ENCODE measurements at places on chromosomes 16 and 17.

- no peak for DNase-seq
These were observed 123.0 kb upstream of the GNAO1 start for GRCh38 chr16:56068314-56068713.

- no peak for DNase-seq
These were observed 639.3 kb downstream of the TOX3 start for GRCh38 chr16:51907680-51908079.

GRCh38 chr16:68590201-68590994 is 51.3 kb downstream of the ZFP90 start:
- peak; percentile 72 for DNase-seq

GRCh38 chr16:84610376-84610775 is 7.5 kb downstream of the COTL1 start:
- no peak for DNase-seq

- no peak for DNase-seq
These were observed 16.8 kb downstream of the SNX20 start for GRCh38 chr16:50664270-50664669.

DNA sequence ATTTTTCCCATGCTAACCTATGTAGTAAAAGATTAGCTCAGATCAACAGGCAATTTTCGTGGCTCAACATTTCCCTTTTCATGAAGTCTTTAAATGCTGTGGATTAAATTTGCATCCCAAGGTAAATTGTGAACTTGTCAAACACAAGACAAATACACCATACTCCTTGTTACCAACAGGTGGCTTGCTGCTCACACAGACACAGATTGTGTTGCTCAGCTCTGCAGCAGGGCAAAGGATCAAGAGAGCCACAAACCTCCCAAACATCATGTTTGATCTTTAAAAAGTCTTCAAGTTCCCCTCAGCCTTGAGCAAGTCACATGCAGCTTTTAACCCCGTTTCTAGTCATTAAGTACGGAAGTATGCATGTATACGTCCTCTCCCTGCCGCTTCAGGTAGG is 119.6 kb upstream of the CNTNAP4 start:
- no peak for DNase-seq

GRCh38 chr17:78672005-78672404 is 94.8 kb upstream of the DNAH17 start:
- DNase-seq = no peak

- DNase-seq = peak; percentile 35
These were observed 25.8 kb downstream of the CRISPLD2 start for GRCh38 chr16:84845496-84846002.

- DNase-seq = no peak
These were observed 119.9 kb upstream of the TMEM97 start for GRCh38 chr17:28199115-28199514.

- peak; percentile 69 for DNase-seq
These were observed 3.0 kb downstream of the PFN1 start for GRCh38 chr17:4945176-4945943.

GRCh38 chr17:74241431-74241830 is 28.1 kb downstream of the TTYH2 start:
- no peak for DNase-seq

DNA sequence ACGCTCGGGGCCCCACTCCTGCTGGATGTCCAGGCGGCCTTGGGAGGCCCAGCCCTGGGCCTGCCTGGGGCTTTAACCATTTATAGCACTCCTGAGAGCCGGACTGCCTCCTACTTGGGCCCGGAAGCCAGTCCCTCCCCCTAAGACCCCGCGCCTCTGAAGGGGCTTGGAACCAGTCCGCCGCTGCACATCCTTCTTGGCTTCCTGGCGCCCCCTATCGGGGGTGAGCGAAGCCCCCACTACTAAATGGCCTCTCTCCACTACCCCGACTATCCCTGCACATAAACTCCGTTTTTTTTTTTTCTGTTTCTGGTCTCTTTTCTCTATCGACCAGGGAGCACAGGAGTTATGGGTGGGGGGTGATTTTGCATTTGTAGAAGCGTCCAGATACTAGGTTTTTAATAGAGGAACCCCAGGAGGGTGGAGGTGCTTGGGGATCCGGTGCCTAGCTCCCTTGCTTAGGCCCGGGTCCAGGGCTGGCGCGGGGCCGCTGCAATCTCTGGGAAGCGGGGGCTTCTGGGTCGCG is 633 bp upstream of the NOL3 start:
- DNase-seq = peak; percentile 83

DNA sequence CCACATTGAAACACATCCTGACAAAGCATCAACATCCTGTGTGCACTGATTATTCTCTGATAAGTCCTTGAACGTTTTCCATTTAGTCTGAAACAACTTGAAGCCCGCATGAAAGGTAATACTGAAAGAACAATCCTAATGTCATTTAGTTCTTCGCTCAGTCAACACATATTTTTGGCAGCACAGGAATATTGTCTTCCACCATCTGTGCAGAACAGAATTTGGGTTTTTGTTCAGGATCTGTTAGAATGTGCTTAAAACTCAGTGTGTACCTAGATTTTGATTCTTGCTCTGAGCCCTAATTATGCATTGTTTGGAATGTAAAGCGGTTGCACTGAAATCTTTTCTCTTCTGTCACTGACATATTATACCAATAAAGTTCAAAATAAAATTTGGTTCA is 1036.6 kb downstream of the CDH11 start:
- DNase-seq = no peak

DNA sequence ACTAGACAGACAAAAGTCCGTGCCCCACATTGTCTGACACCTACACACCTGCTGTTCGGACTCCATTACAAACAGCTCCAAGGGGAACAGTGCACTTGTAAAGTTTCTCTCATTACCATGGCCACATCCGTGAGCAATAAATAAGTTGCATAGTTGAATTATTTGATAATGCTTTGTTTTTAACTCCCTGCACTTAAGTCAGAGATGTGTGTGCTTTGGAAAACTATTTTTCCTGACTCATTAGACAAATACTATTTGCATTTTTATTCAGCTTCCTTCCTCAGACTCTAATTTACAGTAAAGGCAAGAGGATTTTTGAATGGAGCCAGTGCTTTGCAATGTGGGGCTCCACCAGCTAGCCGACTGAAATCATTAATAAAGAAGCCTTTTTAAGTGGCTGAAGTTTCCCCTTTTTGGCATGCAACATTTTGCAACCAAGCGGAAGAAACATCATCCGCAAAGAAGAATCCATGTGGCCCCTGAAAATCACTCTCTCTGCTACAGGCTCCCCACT is 6.5 kb upstream of the CCL2 start:
- no peak for DNase-seq

DNA sequence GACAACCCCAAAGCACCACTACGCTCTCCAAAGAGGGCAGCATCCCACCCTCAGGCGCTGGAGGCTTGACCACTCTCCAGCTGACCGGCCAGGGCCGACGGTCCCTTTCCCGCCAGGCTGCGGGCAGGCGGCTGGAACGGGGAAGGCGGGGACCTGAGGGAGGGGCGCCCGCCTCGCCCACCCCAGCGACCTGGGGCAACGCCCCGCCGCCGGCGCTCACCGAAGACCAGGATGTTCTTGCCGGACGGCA is 431 bp downstream of the DYNC1LI2 start:
- peak; percentile 30 for DNase-seq

GRCh38 chr16:27347930-27348685 is 34.3 kb downstream of the IL4R start:
- peak; percentile 40 for DNase-seq

- DNase-seq = no peak
These were observed 1.7 kb upstream of the KPNA2 start for GRCh38 chr17:68033636-68034451.

DNA sequence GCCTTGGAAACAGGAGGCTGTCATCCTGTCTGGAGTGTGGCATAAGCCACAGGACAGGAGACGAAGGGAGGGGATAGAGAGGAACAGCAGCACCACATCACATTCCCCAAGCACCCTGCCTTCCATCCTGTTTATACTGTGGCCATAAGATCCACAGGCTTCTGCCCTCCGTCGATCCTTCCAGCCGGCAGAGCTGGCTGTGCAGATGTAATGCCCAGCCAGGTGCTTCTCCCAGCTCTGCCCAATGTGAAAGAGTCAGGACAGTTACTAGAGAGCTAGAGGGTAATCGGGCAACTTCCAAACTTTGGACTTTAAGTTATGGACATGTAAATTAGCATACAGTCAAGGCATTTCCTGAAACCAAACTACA is 368.4 kb downstream of the SOX9 start:
- DNase-seq = no peak

DNA sequence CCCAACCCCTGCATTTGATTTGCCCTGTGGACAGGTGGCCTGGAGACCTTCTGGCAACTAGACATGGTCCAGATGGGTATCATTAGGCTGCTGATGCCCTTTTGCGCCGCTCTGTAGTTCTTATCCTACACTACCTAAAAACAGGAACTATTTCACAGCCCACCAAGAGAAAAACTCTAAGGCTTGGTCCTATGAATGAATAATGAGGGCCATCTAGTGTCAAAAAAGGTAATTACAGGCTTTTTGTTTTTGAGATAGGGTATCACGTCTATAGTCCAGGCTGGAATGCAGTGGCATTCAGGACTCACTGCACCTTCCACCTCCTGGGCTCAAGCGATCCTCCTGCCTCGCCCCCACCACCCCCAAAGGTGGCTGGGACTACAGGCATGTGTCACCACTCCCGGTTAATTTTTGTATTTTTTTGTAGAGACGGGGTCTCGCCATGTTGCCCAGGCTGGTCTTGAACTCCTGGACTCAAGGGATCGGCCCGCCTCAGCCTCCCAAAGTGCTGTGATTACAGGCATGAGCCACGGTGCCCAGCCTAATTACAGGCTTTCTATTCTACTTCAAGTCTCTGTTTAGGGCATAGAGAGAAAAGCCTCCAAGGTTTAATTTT is 20.9 kb downstream of the COIL start:
- no peak for DNase-seq

GRCh38 chr16:49964973-49965372 is 60.1 kb upstream of the CNEP1R1 start:
- DNase-seq = no peak

GRCh38 chr17:41455236-41455635 is 11.9 kb downstream of the KRT32 start:
- DNase-seq = no peak

GRCh38 chr16:68839831-68840230 is 3.5 kb upstream of the TANGO6 start:
- no peak for DNase-seq

DNA sequence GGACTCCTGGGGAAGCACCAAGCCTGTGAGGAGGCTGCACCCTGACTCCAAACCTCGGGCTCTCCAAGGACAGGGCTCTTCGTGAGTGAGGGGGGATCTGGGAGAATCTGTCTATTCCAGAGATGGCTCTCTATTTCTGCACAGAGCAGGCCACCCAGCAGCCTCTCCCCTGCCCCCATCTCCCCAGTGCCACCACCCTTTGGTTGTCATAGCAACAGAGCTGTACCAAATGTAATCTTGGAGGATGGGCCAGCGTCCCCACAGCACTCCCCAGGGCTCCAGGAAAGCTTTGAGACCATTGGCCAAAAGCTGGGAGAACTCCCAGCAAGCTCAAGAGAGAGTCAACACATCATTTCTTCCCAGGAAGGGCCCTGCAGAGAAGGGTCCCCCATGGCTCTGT is 49.3 kb downstream of the ABCC12 start:
- no peak for DNase-seq

DNA sequence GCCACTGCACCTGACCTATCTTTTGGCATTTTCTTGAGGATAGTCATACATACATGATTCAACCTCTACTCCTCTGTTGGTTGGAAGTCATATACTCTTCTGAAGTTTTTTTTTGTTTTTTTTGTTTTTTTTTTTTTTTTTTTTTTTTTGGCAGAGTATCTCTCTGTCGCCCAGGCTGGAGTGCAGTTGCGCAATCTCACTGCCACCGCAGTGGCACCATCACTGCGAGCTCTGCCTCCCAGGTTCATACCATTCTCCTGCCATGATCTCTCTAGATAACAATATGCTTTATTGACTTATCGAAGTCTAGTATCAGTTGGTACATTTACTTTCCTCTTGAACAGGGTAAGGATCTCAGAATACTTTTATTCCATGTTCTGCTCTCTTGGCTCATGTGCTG is 224.2 kb upstream of the WSCD1 start:
- no peak for DNase-seq

- DNase-seq = no peak
These were observed 71.8 kb upstream of the METRNL start for GRCh38 chr17:83007504-83008185.

DNA sequence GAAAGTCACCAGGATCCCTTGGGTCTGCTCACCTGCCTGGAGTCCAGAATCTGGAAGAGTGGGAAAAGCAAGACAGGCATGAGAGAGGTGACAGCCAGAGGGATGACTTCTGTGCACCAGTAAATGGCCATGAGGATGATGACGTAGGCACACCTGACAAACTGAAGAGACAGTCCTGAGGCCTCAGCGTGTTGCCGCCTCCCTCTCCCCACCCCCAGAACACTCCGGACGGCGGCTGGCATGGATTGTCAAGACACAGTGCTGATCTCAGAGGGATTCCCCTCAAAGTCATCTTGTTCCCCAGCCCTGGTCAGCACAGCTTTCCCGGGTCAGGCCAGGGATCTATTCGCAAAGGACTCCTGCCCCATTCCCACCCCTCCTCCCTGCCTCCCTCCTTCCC is 6.2 kb downstream of the SLC13A5 start:
- DNase-seq = no peak

- no peak for DNase-seq
These were observed 589 bp downstream of the XYLT2 start for GRCh38 chr17:50346313-50347116.

DNA sequence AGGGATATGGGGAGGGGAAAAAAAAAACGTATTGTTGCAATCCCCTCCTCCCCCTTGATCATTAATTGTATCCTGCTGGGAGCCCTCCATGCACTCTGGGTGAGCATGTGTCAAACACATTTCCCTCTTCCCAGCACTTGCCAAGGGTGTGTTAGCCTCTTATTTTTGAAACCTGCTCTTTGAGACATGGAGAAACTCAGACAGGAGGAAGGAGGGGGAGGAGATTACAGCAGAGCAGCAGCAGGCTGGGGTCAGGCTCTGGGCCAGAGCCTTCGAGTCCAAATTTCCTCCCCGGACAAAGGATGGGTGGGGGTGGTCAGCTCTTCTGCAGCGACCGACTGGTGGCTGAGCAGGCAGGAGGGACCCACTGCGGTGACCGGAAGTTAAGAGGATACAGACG is 64.7 kb downstream of the SOX9 start:
- no peak for DNase-seq

DNA sequence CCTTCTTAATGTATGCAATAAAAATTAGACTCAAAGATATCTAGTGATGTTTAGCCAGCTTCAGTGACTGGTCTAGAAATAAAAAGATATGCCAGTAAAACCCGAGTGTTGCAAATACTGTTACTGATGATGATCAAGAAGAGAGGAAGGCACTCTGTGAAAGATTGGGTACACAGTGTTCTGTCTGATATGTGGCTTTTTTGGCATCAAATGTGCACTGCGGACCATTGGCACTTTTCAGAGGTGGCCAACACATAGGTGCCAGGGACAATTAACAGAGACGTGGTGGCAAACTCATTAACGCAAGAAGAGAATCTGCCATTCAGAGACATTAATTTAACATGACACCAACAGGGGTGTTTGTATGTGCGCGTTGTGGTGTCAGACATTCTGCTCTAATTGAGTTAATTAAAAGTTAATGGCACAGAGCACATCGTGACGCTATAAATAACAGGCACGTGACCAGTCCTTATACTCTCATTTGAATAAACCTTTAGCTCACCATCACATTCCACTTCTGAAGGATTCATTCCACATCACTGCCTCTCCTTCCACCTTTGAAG is 549.3 kb upstream of the HSBP1 start:
- no peak for DNase-seq
